ENCODE measurements at places on chromosomes 13 and 19. TPM values are rescaled to one million over a fixed set of nuclear protein-coding genes. Genes with fewer than 3 reads are reported as not detected.

COG3 gene
- polyA plus RNA-seq: 27.3 TPM

PSG2 gene
- 0.69 TPM for polyA plus RNA-seq

CABP5 gene
- not detected for polyA plus RNA-seq

LHB gene
- not detected for polyA plus RNA-seq

CYP4F2 gene
- not detected for polyA plus RNA-seq

DNA sequence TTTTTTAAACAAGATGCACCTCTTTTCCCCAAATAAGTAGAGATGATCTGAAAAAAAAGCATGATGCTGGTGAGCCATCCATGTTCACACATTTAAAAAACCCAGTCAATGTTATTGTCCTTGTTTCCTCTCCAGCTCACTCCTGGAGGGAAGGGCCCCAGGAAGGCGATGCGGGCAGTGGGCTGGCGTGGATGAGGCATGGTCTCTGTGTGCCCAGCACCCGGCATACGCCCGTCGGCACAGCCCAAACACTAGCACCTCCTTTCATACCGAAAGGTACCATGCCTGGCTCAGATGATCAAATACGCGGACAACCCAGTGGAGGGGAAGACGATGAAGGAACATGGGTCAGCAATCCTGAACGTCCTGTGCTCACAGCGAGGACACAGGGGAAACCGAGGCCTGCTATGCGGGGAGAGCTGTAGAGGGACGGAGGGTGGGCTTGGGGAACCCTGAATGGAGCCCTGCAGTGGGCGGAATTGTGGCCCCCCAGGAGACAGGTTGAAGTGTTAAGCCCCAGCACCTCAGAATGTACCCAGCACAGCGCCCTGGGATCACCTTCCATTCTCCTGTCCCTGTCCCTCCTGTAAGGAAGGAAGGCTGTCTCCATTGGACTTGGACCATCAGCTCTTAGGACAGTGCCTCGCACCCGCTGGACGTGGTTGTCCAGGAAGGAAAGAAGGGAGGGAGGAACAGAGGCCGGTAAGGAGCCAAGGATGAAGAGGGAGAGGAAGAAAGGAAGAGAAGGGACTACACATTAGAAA lies 49.4 kb downstream of the SOX1 start:
- DNase-seq: no peak

- DNase-seq: no peak
Observed at GRCh38 chr19:13176345-13176744, 26.1 kb downstream of the IER2 start.

Data from muscle of arm (tissue), 14 donors.